ENCODE measurements at places on chromosomes 13 and 19.

DNA sequence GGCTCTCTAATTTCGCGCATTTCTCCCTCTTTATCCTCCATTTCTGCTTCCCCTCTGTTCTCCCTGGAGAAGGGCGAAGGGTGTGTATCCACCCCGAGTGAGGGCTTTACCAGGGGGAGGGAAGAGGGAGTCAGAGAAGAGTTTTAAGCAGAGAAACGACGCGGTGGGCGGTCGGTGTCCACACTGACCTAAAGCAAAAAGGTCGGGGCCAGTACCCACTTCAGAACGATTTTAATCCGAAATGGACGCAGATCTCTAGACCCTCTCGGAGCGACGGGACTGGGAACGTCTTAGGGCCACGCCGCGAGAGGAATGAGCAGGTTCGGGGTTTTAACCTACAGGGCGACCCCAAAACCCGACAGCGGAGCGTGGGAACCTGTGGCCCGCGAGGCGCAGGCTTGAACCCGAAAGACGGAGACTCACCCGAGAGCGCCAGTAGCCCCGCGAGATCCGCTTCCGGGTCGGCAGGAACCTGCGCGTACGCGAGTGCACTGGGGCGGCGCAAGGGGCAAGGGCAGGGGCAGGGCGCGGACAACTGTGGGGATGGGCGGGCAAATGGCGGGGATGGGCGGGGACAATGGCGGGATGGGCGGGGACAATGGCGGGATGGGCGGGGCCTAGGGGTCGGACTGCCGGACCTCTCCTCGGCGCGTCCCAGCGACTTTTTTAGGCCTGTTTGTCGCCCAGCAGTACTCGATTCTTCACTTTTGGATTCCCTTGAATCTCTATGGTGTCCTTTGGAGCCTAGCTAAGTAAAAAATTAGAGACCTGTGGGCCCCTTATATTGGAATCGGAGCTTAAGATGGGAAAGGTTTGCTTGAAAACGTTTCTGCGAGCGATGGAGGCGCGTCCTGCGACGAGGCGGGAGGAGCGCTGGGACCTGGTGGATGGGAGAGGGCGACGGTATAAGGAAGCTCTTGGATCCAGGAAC is at the start of gene ZNF677:
ZNF677 (minus strand) TSS at position 463 of the 931 bp plus-strand sequence. CDS start 3,323 bp downstream, outside the sequence.
- no peak for DNase-seq

GRCh38 chr19:58182989-58183816 is at the start of gene ZNF274:
ZNF274 (plus strand) TSS chr19:58183061; CDS start chr19:58183966, 905 bp downstream.
- peak; percentile 98 for DNase-seq

GRCh38 chr19:34500656-34501120 is 19.1 kb downstream of the WTIP start:
- DNase-seq, result peak; percentile 51

DNA sequence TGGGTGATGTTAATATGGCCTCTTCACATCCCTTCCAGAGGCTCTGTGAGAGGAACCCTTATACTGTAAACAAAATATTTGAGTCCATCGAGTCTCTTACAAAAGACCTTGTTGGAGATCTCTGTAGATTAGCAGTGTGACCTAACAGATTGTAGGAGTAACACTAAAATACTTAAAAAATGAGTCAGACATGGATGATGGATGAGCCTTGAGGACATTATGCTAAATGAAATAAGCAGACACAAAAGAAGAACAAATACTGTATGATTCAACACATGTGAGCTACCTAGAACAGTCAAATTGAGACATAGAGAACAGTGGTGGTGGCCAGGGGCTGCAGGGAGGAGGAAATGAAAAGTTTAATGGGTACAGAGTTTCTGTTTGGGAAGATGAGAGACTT is 152.2 kb upstream of the UBL3 start:
- DNase-seq, result peak; percentile 11

- peak; percentile 16 for DNase-seq
Measured at GRCh38 chr19:47109541-47110375, 3.8 kb downstream of the ZC3H4 start.

DNA sequence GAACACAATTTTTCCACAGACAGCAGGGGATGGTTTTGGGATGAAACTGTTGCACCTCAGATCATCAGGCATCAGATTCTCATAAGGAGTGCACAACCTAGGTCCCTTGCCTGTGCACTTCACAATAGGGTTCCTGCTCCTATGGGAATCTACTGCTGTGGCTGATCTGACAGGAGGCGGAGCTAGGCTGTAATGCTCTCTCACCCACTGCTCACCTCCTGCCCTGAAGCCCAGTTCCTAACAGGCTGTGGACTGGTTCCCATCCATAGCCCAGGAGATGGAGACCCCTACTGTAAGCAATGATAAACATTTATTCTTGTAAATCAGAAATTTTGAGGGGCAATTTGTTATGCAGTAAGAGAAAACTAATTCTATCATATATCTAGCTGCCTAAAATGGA is 1234.7 kb downstream of the SLITRK1 start:
- DNase-seq, result no peak

GRCh38 chr19:58248886-58249285 is 20.2 kb downstream of the ZNF544 start:
- DNase-seq, result no peak

DNA sequence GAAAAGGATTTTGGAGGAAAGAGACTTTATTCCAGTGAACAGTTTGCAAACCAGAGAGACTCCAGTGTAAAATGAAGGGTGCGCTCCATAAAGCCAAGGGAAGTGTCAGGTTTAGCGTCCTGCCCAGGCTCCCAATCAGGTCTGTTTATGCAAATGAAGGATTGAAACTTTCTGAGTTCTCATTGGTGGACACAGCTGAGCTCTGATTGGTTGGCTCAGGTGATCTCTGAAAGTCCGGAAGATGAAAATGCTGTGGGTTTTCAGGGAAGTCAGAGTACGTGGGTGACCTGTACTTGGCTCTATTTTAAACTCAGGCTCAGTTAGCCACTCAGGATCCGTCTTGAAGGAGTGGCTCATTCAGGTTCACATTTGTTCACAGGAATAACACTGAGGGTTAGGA is 28.7 kb upstream of the CD33 start:
- DNase-seq, result no peak

- no peak for DNase-seq
Measured at GRCh38 chr19:33132021-33132420, at the start of gene WDR88. WDR88 (plus strand) TSS chr19:33132114; CDS start chr19:33132170, 56 bp downstream.

DNA sequence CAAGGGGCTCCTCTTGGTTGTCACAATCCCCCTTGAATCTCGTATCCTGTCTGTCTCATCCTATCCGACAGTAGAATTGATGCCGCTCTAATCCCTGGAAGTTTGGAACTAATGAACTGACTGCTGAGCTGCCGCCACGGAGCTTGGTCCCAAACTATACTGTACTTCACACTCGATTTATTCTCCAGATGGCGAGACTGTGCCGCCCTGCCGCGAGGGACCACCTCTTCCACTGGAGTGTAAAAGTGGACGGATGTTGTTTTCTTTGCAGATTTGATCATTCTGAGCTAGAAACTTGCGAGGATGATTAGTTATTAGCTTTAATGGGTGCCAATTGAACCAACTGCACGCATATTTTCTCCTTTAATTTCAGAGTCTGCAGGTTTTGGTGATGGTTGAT is 117.2 kb downstream of the ZIC5 start:
- no peak for DNase-seq

- DNase-seq, result no peak
Measured at GRCh38 chr19:35162471-35163326, 8.2 kb downstream of the FXYD5 start.
